ENCODE measurements at places on chromosomes 5 and 9. TPM values are rescaled to one million over a fixed set of nuclear protein-coding genes. Genes with fewer than 3 reads are reported as not detected.

DNA sequence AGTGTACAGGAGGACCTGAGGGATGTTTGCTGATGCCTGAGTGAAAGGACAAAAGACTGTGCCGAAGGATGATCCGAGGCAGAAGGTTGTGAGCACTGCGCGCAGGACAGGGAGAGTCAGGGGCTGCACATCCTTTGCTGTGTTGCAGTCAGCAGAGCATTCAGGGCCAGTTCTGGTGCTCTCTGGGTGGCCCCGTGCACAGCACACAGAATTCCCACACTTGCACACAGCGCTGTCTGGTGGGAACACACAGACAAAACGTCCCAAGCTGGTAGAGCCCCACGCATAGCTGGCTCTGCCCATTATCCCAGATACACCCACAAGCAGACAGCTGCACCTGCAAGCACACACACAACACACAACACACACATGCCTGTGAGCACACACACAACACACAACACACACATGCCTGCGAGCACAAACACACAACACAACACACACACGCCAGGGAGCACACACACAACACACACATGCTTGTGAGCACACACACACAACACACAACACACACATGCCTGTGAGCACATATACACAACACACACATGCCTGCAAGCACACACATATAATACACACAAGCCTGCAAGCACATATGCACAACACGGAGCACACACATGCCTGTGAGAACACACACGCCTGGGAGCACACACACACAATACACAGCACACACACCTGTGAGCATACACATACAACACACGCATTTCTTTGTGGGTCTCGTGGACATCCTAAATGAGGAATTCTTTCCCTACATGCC is 74.4 kb downstream of the FGF18 start:
- no peak for DNase-seq

DNA sequence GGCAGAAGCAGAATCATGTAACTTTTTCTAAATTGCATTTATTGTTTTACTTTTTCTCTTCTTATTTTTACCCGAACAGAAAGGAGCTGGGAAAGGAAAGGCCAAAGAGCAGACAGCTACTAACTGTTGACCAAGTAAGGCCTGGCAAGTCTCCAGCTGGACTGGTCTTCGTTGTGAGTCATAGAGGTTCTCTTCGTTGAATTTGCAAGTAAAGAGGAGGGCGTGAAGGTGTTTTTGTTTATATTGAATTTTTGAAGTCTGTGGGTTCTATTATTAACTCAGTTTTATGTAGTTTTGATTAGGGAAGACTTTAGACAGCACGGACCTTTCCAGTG is 416.5 kb upstream of the CCNH start:
- no peak for DNase-seq

GRCh38 chr5:14343376-14343775 is 200.2 kb downstream of the TRIO start:
- DNase-seq: no peak

DNA sequence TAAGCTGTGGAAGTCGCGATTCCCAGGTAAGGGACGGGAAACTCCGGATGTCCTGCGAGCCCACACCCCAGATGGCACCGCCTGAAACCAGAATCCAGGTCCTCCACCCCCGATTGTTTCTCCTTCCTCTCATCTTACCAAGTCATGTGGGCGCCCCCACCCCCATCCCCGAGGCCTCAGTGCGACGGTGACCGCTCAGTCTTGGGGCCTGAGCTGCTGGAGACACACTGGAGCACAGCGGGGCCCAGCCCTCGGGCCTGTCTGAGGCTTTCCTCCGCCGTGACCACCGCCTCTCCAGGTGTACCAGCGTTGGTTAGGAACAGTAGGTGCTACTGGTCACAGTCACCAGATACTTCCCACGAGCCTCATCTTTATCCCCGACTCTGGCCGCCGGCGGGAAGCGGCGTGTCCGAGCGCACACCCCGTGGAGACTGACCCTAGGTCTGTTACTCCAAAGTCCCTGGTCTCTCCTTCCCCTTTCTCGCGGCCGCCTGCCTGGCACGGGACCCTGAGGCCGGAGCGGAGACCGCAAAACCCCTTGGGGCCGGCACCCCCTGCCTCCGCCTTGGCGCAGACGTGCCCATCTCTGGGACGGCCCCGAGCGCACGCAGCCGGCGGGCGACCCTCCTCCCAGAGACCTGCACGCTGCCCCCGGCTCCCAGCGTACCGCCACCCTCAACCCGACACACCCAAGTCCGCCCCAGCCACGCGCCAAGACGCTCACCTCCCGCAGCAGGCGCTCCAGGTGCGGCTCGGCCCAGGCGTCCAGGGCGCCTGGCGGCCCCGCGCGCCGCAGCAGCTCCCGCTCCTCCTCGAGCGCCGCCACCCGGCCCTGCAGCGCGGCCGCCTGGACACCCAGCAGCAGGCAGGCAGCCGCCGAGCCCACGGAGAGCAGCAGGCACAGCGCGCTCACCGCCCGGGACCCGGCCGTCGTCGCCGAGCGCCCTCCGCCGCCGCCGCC is 733 bp downstream of the COL23A1 start:
- DNase-seq: no peak

- DNase-seq: no peak
Measured at GRCh38 chr5:41270423-41271251, 57.3 kb upstream of the C6 start.

GRCh38 chr5:132090107-132090506 is 16.5 kb downstream of the CSF2 start:
- DNase-seq: no peak

GRCh38 chr5:55959208-55959607 is 35.6 kb downstream of the IL6ST start:
- no peak for DNase-seq

- no peak for DNase-seq
Measured at GRCh38 chr5:84628918-84629317, 244.2 kb upstream of the EDIL3 start.

GRCh38 chr9:116389541-116390302 is 236.1 kb downstream of the PAPPA start:
- no peak for DNase-seq

- DNase-seq: no peak
Measured at GRCh38 chr5:157513182-157513581, 53.2 kb downstream of the NIPAL4 start.

- DNase-seq: no peak
Measured at GRCh38 chr5:6676702-6677101, 36.5 kb upstream of the TENT4A start.

- peak; percentile 66 for DNase-seq
Measured at GRCh38 chr9:134396825-134397224, 70.6 kb downstream of the RXRA start.

- DNase-seq: no peak
Measured at GRCh38 chr5:137069358-137069757, 429.8 kb downstream of the SPOCK1 start.

- no peak for DNase-seq
Measured at GRCh38 chr5:129043894-129044293, 50.7 kb upstream of the ISOC1 start.

DNA sequence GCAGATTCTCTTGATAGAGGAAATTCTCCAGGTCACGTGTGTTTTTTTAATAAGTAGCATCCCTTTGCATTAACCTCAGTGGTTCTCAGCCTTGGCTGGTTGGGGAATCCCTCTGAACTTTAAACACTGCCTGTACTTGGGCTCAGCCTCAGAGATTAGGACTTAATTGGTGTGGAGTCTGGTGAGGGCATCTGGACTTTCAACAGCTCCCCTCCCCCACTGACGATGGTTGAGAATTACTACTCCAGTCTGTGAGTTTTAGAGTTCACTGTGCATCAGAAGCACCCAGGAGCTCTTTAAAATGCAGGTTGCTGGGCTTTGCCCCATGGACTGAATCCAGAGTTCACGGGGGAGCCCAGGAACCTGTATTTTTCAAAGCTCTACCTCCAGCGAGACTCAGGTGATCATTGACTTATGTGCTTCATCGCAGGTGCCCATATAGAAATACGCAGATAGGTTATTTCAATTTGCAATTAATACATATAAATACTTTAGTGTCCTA is 71.4 kb downstream of the DAPK1 start:
- DNase-seq: no peak

DNA sequence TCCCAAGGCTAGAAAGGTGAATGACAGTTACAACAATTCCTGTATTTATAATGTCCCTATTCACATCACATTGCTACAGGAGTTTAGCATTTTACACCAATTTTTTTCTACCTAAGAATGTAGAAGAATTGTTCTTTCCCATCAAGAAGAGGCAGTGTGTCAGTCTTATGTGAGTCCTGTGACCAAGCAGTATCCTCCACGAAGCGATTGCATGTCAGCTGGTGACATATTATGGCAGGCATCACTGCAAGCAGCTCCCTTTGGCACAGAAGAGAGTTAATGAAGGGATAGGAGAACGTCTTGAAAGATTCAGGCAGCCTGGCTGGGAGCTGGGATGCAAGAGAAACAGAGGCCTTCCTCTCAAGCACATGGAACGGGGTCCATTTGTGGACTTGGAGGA is 199.8 kb downstream of the SMC2 start:
- no peak for DNase-seq

Gene WHRN
- 9.0 TPM for total RNA-seq

Gene TPPP
- 0.38 TPM for total RNA-seq

Gene GPR150
- total RNA-seq: 0.18 TPM

Gene OBP2B
- not detected for total RNA-seq

Gene SPINK4
- total RNA-seq: not detected

Gene ANXA2R
- total RNA-seq: 6.8 TPM

Gene TEX48
- total RNA-seq: 0.46 TPM

Gene APBA1
- total RNA-seq: 0.13 TPM

Gene SLC6A19
- total RNA-seq: not detected

Gene ACOT12
- not detected for total RNA-seq

Gene ADAMTSL1
- total RNA-seq: not detected

Gene PCDHA6
- not detected for total RNA-seq

Gene TSTD2
- 13.8 TPM for total RNA-seq

All from CD8-positive, alpha-beta memory T cell (primary cell).